ENCODE measurements at places on chromosomes 1 and 21. TPM values are rescaled to one million over a fixed set of nuclear protein-coding genes. Genes with fewer than 3 reads are reported as not detected.

The TMPRSS15 gene
- not detected for polyA plus RNA-seq

The MEAF6 gene
- polyA plus RNA-seq, result 76.4 TPM

The TNFRSF18 gene
- not detected for polyA plus RNA-seq

The NBPF14 gene
- 9.2 TPM for polyA plus RNA-seq

The PADI2 gene
- not detected for polyA plus RNA-seq

The INAVA gene
- 0.03 TPM for polyA plus RNA-seq

The FLG gene
- polyA plus RNA-seq, result not detected

The NBPF6 gene
- polyA plus RNA-seq, result not detected

The HES3 gene
- not detected for polyA plus RNA-seq

The RGS4 gene
- polyA plus RNA-seq, result 170 TPM

The TMEM269 gene
- 0.06 TPM for polyA plus RNA-seq

The NCF2 gene
- 0.43 TPM for polyA plus RNA-seq

Data from fibroblast of lung (primary cell).